Brain (organoid and tissue), 16 donors: ENCODE measurements at places on chromosomes 6 and 20. TPM values are rescaled to one million over a fixed set of nuclear protein-coding genes. Genes with fewer than 3 reads are reported as not detected.

Gene PNPLA1
- 0.15 TPM for polyA plus RNA-seq

Gene CLDN20
- not detected for polyA plus RNA-seq

Gene ARFGEF3
- 17.7 TPM for polyA plus RNA-seq

Gene CST4
- polyA plus RNA-seq, result not detected

Gene NXT1
- polyA plus RNA-seq, result 31.2 TPM

Gene RNF114
- 82.0 TPM for polyA plus RNA-seq

Gene FNDC1
- polyA plus RNA-seq, result 0.83 TPM

Gene C6orf15
- polyA plus RNA-seq, result not detected

Gene DEFB124
- polyA plus RNA-seq, result not detected

Gene AMD1
- polyA plus RNA-seq, result 27.2 TPM

Gene SLC12A5
- 66.5 TPM for polyA plus RNA-seq

Gene CRIP3
- polyA plus RNA-seq, result 24.0 TPM

Gene DOK5
- 5.7 TPM for polyA plus RNA-seq

Gene MYBL2
- 148 TPM for polyA plus RNA-seq

Gene BPIFB4
- not detected for polyA plus RNA-seq

Gene PDYN
- polyA plus RNA-seq, result 1.0 TPM

Gene HLA-DQB2
- 0.87 TPM for polyA plus RNA-seq

Gene ETV7
- polyA plus RNA-seq, result 1.2 TPM

Gene LST1
- 11.2 TPM for polyA plus RNA-seq

Gene KIF25
- polyA plus RNA-seq, result 0.48 TPM

Gene CST2
- not detected for polyA plus RNA-seq

Gene TP53INP2
- polyA plus RNA-seq, result 169 TPM

Gene SDCBP2
- polyA plus RNA-seq, result 9.5 TPM

Gene METTL24
- not detected for polyA plus RNA-seq

Gene GSTA3
- not detected for polyA plus RNA-seq

Gene ERVFRD-1
- polyA plus RNA-seq, result not detected

Gene SRSF12
- 5.8 TPM for polyA plus RNA-seq

Gene RIN2
- 13.4 TPM for polyA plus RNA-seq

Gene KIFC1
- polyA plus RNA-seq, result 89.6 TPM

Gene PLN
- 27.6 TPM for polyA plus RNA-seq

Gene PHF1
- polyA plus RNA-seq, result 115 TPM

Gene TFAP2D
- not detected for polyA plus RNA-seq

Gene WFDC6
- not detected for polyA plus RNA-seq

Gene C6orf136
- polyA plus RNA-seq, result 41.1 TPM

Gene PRDM13
- 2.5 TPM for polyA plus RNA-seq

Gene AARS2
- polyA plus RNA-seq, result 16.9 TPM

Gene CDSN
- not detected for polyA plus RNA-seq

Gene BMP7
- 24.9 TPM for polyA plus RNA-seq

Gene SPATS1
- polyA plus RNA-seq, result not detected

Gene HRH3
- polyA plus RNA-seq, result 30.9 TPM

Gene BNIP5
- not detected for polyA plus RNA-seq

Gene BTBD3
- 59.5 TPM for polyA plus RNA-seq

Gene GPR6
- polyA plus RNA-seq, result 15.7 TPM

Gene PTCRA
- polyA plus RNA-seq, result not detected

Gene WFDC2
- 137 TPM for polyA plus RNA-seq

Gene TGIF2
- 1.9 TPM for polyA plus RNA-seq

Gene TCP11
- 1.4 TPM for polyA plus RNA-seq

Gene GABRR1
- polyA plus RNA-seq, result not detected

Gene EPPIN
- polyA plus RNA-seq, result not detected

Gene GNAS-AS1
- polyA plus RNA-seq, result not detected

Gene VAPB
- 93.3 TPM for polyA plus RNA-seq

Gene CST11
- not detected for polyA plus RNA-seq

Gene TRPC4AP
- 66.8 TPM for polyA plus RNA-seq

Gene TNFRSF21
- polyA plus RNA-seq, result 28.5 TPM

Gene SLC16A10
- polyA plus RNA-seq, result 1.6 TPM
